ENCODE measurements at places on chromosomes 6 and 20. TPM values are rescaled to one million over a fixed set of nuclear protein-coding genes. Genes with fewer than 3 reads are reported as not detected.

GRCh38 chr6:14478381-14479225, 361.0 kb downstream of the CD83 start:
- DNase-seq = no peak

TCP11 gene
- 1.6 TPM for total RNA-seq

DNA sequence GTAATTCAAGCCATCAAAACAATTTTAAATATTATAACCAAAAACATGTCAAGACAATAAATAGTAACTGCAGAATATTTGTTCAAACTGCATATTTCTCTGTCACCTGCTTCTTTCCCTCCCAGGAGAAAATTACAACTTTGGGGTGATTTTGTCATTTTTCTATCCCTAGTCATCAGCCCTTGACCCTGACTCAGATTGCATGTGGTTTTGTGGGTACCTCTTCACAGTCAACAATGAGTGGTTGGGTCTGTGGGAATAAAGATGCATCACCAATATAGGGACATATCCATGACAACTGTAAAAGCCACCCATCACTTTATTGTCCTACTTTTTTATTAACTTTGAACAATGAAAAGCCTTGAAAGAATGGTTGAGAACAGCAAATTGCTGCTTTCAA, 7.3 kb downstream of the COL10A1 start:
- no peak for DNase-seq

DNA sequence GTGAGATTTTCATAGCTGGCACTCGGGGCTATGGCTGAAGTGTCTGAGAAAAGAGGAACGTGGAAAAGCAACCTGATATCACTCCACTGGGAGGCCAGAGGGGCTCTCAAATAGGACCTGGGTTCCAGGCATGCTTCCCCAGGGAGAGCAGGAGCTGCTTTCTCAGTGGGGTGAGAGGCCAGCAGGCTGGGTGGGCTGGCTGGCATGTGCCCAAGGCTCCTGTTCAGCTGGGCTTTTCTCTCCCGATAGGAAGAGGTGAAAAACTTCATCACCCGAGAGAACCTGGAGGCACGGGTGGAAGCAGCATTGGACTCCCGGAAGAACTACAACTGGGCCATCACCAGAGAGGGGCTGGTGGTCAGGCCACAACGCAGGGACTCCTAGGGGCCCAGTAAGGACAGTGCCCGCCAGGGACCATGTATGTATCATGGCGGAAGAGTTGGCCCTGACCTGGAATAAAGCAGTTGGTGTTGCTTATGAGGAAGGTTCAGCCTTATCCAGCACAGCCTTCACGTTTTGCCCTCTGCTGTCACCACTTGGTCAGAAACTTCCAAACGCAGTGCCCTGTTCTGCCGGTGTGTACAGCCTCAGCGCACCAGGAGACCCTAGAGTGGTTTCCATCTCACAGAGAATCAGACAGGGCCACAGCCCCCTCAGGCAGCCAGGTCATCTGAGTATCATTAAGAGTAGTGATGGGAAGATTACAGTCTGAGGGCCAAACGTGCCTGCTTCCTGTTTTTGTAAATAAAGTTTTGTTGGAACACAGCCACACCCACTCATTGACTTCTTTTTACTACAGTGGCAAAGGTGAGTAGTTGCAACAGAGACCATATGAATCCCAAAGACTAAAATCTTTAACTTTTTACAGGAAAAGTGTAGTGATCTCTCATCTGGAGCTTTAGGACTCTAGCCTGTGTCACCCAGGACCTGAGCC, 1.9 kb downstream of the MRPS26 start:
- no peak for DNase-seq

- no peak for DNase-seq
Measured at GRCh38 chr20:18794428-18794787, 19.2 kb upstream of the SCP2D1 start.

GRCh38 chr20:37226889-37227288, 34.7 kb downstream of the GHRH start:
- no peak for DNase-seq
